Iris pigment epithelial cell (primary cell): ENCODE measurements at places on chromosomes 5 and 9.
A peak's percentile ranks its signal among the peaks of the same experiment; 100 is the strongest.

- DNase-seq: no peak
Observed at GRCh38 chr9:2072752-2073405, 57.7 kb downstream of the SMARCA2 start.

DNA sequence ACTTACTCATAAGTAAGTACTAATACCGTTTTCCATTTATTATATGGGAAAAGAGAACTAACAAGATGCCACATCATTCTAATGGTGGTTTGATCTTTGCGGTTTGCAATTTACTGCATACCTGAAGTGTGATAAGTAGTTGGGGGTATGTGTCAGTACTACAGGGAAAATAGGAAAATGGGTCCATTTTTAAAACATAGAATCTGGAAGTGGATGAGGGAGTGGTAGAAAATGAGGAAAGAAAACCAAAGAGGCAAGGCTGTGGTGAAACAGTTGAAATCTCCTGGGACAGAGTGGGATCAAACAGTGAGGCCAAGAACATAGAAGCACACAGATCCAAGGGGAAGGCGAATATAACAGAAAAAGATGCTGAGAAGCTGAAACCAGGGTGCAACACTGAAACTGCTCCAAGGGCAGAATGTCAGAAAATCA, 6.7 kb downstream of the ADAMTSL1 start:
- DNase-seq: peak; percentile 51

DNA sequence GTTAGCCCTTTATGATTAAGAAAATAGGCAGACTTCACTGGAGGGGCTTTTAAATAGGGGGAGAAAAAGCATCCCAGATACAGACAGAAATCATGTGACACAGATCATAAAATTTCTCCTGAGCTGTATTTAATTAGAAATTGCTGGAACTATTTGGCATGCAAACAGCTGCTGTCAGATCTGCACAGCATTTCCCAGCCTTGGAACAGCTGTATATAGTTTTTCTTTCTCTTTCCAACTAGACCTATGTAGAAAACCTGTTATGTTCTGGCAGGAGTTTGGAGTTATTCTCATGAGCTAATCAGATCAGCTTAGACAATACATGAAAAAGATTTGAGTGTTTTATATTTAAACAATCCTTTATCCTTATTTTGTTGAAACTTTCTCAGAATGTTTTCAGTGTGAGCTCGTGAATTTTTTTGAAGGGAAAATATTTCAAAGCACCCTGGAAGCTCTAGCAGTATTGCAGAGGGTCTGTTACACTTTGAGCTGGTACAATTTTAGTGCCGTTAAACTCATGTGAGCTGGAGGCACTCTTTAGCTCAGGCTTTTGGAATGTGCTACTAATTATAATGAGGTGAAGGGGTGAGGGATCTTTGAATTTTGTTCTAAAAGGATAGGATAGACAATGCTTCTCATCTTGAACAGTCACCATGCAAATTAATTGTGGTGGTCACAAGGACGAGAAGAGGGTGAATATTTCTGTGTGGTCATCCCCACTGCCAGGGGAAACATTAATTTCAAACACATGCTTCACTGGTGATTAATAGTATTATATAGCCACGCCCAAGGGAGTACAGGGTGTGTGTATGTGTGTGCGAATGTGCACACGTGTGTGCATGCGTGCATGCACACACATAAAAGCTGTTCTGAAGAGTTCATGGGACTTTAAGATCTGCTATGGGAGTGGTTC, 239.4 kb upstream of the FBXL7 start:
- no peak for DNase-seq

DNA sequence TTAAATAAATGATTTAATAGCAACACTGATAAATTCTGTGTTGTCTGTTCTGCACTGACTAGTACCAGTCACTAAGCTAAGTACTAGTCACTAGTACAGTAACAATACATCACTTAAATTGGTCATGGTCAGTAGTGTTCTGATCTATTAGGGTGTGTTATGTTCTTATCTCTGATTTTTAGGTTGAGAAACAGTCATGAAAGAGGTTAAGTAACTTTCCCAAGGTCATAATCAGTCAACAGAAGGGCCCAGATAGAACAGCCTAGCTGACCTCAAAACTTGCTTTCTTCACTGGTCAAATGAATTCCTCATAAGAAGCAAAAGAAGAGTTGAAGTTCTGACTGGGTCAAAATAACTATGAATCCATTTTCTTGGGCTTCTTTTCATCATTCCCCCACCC, 1492.7 kb downstream of the MAT2B start:
- DNase-seq: no peak

GRCh38 chr9:110021891-110022290, 186.1 kb downstream of the C9orf152 start:
- no peak for DNase-seq

GRCh38 chr5:148735301-148735835, 81.0 kb upstream of the HTR4 start:
- peak; percentile 31 for DNase-seq

DNA sequence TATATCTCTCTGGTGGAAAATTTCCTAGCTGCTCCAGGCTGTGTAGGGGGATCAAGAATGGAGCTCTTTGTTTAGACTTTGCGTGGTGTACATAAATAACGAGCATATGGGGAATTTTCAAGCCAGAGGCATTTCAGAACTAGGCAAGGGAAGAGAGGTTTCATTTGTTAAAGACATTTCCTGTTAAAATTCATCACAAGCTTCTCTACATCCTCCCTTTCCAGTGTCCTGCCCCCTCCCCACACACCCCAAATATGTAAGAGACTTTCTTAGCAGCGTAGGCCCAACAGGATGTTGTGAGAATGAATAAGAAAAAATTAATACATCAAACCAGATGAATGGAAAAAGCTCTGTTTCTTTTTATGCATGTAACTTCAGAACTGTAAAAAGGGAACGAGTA, 150.3 kb downstream of the GPBP1 start:
- no peak for DNase-seq

GRCh38 chr9:1460143-1460769, 410.1 kb downstream of the DMRT2 start:
- DNase-seq: no peak

DNA sequence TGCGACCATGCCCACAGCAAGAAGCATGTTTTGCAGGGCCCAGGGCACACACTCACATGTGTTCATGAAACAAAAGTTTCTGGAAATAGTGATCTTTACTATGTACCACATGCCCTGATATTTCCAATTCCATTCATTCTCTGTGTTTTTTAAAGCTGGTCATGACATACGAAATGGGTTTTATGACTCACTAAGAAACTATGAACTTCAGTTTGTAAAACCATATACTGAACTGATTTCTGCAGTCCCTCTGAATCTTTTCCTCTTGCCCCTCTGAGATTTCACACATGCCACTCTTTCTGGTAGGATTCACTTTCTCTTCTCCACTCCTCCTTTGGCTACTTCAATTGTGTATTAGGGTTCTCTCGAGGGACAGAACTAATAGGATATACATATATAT, 416.1 kb upstream of the TRPC7 start:
- peak; percentile 43 for DNase-seq

- no peak for DNase-seq
Observed at GRCh38 chr5:142982821-142983200, 212.6 kb downstream of the ARHGAP26 start.

GRCh38 chr9:116695438-116695837, 8.3 kb downstream of the TRIM32 start:
- no peak for DNase-seq

DNA sequence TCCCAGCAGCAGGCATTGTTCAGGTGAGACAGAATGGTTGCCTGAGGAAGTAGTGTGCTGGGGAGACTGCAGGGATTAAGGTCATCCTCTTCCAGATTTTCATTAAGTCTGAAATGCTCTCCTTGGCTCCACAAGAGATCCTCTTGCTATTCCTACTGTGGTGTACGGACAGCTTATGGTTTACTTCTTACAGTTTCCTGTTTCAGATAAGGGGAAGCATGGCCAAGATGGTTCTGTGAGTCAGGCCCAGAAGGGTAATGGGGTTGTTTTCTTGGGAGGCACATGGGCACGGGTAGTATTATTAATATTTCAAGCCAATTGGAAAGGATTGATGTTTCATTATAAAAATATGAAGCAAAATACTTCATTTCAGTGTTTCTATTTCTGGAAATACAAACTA, 42.9 kb downstream of the GLRX start:
- DNase-seq: peak; percentile 80

DNA sequence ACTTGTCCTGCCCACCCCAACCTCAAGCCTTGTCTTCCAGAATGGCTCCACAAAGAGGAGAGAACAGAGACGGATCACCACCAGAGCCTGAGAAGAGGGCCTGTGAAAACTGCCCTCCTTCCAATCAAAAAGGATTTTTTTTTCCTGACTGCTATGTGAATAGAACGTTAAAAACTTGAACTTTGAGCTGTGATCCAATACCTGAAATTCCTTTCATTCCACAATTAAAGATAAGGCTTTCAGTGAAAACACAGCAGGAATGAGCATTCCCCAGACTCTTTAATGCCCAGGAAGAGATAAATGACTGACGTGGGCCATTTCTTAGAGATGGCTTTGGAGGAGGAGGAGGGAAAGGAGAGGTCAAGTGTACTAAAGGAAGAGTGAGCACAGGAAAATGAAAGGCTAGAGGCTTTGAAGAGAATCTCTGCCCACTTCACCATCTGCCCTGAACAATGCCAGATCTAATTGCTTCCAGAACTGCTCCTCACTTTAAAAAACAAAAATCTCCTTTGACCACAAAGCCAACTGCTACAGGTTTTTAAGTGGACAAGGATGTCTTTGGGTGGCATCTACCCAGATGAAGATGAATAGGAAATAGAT, 177.9 kb upstream of the MAP3K1 start:
- peak; percentile 34 for DNase-seq

- DNase-seq: peak; percentile 15
Observed at GRCh38 chr5:28403846-28404245, 1365.5 kb upstream of the CDH9 start.

- DNase-seq: no peak
Observed at GRCh38 chr5:159182691-159183090, 26.7 kb downstream of the RNF145 start.

- no peak for DNase-seq
Observed at GRCh38 chr5:98503616-98504015, 269.8 kb upstream of the RGMB start.

DNA sequence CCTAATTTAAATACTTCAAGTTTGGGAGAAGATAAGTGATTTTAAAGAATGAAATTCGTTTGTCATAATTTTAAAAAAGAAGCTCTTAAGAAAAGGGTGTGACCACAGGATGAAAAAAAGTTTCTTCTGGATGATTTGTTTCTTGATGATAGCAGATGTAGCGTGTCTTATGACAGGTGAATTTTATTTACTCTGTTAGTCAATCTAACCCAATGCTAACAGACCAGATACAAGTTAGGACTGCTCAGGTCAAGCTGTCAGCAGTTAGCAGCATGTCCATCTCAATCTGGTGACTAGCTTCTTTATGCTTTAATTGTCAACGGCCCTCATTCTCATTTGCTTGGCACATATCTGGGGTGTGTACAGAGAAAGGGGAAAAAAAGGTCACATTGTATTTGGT, 456.0 kb downstream of the BNC2 start:
- DNase-seq: peak; percentile 64

GRCh38 chr5:125093776-125094175, 347.3 kb upstream of the ZNF608 start:
- DNase-seq: peak; percentile 86

GRCh38 chr9:134795446-134795845, 85.2 kb upstream of the FCN2 start:
- no peak for DNase-seq

GRCh38 chr5:134659456-134659855, 10.9 kb downstream of the SEC24A start:
- DNase-seq: no peak

DNA sequence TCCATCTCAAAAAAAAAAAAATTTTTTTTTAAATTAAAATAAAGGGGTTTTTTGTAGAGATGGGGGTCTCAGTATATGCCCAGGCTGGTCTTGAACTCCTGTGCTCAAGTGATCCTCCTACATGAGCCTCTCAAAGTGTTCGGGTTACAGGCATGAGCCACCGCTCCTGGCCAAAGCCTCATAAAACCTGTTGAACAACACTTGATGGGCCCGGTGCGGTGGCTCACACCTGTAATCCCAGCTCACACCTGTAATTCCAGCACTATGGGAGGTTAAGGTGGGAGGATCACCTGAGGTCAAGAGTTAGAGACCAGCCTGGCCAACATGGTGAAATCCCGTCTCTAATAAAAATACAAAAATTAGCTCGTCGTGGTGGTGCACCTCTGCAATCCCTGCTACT, 7.7 kb upstream of the NPM1 start:
- no peak for DNase-seq

DNA sequence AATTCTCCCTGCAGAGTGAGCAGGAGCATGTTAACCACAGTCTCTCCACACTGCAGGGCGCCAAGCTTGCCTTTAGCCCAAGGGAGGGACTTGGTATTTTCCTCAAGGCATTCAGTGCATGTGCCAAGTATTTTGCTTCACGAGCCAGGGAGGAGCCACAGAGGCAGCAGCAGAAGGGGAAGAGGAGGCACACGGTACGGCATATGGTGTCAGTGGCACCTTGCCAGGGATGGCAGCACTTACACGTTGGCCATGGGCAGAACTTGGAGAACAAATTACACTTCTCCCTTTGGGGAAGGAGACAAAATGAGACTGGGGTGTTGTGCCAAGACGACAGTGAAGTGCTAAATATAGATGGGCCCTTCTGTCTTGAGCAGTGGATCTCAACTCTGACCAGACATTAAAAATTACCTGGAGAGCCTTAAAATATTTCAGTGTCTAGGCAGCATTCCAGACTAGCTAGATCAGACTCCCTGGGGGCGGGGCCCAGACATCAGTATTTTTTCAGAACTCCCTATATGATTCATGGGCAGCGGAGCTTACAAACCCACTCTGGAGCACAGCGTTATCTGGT, 155.8 kb downstream of the DRD1 start:
- peak; percentile 22 for DNase-seq

GRCh38 chr9:35749515-35750255, 598 bp downstream of the RGP1 start:
- DNase-seq: no peak

- DNase-seq: no peak
Observed at GRCh38 chr5:4855036-4855435, 285.1 kb upstream of the ADAMTS16 start.

DNA sequence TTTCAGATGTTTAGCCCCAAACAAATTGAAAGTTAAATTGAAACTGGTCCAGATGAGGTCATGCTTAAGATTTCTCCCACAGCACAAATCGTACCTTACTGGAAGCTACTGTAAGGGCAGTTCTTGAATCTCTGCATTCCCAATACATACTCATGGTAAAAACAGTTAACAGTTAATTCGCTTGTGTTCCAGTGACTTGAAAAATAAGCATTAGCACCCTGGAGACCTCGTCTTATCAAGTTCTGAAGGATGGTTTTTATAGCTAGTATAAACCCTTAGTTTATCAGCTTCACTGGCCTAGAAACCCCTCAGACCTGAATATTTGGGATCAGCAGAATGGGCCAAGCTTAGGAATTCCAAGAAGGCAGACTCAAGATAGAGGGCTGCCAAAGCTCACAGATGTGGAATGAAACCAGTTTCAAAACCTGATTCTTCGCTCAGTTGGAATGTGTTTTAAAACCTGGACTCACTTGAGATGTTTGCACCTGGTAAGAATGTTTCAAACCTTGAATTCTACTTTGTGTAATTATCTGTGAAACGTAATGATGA, 103.6 kb downstream of the C9orf152 start:
- DNase-seq: peak; percentile 85
